Memory B cell (primary cell): ENCODE measurements at places on chromosomes 7 and 10.

DNA sequence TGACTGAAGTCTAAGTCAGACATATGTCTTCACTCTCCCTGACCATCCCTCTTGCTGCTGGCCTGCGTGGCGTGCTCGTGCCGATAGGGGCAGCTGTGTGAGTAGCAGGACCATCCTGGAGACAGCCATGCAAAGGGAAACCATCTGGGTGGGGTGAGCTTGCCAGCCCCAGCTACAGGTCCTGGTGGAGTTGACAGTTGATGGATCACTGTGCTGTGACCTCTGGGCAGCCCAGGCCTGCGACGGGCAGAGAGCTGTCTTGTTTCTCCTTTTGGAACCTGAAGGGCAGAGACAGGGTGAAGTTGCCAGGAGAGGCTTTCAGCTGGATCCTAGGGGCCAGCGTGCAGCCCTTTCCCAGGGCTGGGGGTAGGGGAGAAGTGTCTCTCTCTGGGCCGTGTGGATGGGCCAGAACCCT is 44.7 kb downstream of the GRK5 start:
- no peak for DNase-seq

DNA sequence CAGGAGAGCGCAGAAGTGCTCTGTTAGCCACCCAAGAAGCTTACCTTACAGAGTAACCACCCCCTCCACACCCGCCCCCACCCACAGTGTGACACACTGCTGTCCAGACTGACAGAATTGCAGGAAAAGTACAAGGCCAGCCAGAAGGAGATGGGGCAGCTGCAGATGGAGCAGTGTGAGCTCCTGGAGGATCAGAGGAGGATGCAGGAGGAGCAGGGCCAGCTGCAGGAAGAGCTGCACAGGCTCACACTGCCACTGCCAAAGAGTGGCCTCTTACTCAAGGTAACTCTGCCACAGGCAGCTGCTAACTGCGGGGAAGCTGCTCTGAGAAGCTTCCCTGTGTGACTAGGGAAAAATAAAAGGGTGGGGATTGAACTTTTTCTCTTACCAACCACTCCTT is 17.6 kb downstream of the CCDC136 start:
- DNase-seq = no peak

GRCh38 chr10:12150163-12150562 is 20.7 kb downstream of the SEC61A2 start:
- DNase-seq = no peak

- DNase-seq = no peak
Observed at GRCh38 chr7:86814661-86815379, 171.1 kb downstream of the GRM3 start.

- DNase-seq = no peak
Observed at GRCh38 chr7:158350166-158350900, 237.3 kb downstream of the PTPRN2 start.

DNA sequence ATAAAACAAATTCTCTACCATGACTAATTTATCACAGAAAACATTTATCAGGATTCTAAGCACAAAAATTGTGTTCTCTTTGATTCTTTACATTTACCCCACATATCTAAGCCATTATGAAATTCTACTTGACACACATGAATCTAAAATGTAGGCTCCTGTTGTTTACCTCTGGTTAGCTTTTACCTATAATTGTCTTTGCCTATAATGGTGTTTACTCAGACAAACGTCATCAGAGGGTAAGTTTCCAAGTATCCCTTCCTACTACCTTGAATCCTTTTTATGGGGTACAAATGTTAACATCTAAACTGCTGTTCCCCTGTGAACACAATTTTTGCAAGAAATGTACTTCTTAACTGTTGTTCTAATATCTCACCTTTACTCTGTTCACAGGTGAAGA is 63.5 kb downstream of the MINDY3 start:
- no peak for DNase-seq

DNA sequence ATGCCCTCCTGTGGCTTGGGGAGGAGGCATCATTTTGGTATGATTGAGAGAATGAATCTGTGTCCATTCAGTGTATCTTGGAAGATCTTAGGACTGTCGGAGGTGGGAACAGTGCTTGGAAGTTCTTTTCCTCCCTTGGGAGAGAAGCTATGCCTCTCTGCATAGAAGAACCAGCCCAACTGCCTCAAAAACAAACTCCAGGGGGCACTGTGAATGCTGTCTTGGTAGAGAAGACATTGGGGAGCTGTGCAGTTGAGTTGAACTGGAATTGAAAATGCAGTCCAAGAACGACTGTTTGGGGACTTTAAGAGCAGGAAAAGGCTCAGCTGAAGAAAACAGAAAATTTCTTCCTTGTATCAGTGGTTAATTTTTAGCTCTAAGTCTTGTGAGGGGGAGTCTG is 4.9 kb upstream of the GJD4 start:
- no peak for DNase-seq

DNA sequence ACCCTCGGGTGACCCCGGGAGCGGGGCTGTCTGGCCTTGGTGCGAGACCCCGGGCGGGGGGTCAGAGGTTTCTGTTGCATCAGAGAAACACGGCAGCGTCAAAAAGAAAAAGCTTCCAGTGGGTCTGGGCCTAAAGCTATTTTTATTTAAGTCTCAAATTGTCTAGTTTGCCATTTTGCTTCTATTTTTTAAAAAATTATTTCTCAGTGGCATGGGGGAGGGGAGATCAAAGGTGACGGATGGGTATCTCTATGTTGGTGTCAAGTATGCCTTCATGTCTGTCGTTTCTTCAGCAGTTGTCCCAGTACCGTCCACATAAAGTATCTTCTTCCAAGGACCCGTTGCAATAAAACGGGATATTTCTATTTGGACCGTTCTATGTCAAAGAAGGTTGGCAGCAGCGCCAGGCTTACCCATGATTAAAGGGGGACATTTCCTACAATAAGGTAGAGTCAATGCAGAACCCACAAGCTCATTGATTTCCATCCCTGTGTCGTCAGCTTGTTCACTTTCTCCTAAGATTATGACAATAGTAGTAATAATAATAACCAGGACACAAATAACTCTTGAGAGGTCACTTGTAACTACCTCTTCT is 26.0 kb upstream of the VAX1 start:
- DNase-seq = no peak

GRCh38 chr10:103758294-103758681 is 97.1 kb downstream of the SH3PXD2A start:
- no peak for DNase-seq

- DNase-seq = no peak
Observed at GRCh38 chr10:73044378-73045285, 52.0 kb downstream of the P4HA1 start.

- no peak for DNase-seq
Observed at GRCh38 chr7:36526863-36527548, 137.3 kb downstream of the ANLN start.

DNA sequence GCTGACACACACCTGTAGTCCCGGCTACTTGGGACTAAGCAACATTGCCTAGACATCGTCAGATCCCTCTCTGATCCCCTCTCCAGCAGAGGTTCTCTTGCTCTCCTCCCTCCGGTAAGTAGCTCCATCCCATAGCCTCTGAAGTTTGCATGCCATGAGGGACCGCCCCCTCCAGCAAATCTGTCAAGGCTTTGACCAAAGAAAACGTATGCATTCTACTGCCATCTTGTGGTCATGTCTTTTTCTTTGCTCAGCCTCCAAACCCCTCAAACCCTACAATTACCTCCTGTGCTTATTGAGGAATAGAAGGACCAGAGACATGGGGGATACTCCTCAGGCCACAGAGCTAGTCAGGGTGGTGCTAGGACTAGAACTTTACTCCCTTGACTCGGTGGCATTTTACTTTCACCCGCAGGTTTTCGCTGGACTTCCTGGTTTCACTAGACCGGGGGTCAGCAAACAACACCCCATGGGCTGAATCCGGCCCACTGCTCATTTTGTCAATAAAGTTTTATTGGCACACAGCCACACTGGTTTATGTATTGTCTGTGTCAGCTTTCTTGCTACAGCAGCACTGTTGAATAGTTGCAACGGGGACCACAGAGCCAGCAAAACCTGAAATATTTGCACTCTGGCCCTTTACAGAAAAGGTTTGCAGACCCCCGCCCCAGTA is 202.6 kb upstream of the FOXK1 start:
- DNase-seq = no peak

- no peak for DNase-seq
Observed at GRCh38 chr7:107027208-107027607, 17.3 kb upstream of the PRKAR2B start.

GRCh38 chr10:35443858-35444257 is 107.5 kb downstream of the CCNY start:
- no peak for DNase-seq
